ENCODE measurements at places on chromosomes 11 and 22.

- peaks cover 4% of the 10 kb centered on the region for H3K4me1 ChIP-seq
- H3K27ac ChIP-seq = no peak overlapping the region
- no peaks in the 10 kb centered on the region for H3K36me3 ChIP-seq
Observed at GRCh38 chr22:22748297-22748743, 103.9 kb downstream of the GGTLC2 start.

DNA sequence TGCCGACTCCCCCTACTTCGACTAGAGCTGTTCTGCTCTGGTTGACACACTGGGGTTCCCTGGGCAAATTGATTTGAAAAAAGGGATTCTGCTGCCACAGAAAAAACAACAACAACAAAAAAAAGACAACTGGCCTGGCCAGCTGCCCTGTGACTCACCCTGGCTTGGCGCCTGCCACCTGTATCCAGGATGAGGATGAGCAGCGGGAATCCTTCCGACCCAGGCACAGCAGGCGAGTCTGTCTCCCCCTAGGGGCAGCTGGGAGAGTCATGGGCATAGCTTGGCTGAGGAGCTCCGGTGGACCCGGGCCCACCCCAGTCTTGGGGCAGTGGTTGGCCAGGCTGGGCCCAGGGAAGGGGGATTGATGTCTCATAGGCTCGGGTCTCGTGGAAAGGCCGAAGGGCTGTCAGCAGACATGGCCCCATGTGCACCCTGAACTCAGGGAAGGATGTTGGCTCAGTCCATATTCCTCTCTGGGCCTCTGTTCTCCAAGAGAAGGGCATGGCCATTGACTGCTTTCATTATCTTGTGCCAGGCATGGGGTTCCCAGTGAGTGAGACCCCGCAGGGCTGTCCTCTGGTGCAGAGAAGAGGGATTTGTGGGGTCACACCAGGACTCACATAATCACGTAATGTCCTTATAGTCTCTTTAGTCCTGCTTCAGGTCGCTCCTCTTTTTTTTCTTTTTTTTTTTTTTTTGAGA, 10.4 kb upstream of the SUN2 start:
- H3K4me1 ChIP-seq = peaks cover 6% of the 10 kb centered on the region
- no peak overlapping the region for H3K4me3 ChIP-seq
- no peaks in the 10 kb centered on the region for H3K36me3 ChIP-seq
- no peak overlapping the region for H3K27ac ChIP-seq

DNA sequence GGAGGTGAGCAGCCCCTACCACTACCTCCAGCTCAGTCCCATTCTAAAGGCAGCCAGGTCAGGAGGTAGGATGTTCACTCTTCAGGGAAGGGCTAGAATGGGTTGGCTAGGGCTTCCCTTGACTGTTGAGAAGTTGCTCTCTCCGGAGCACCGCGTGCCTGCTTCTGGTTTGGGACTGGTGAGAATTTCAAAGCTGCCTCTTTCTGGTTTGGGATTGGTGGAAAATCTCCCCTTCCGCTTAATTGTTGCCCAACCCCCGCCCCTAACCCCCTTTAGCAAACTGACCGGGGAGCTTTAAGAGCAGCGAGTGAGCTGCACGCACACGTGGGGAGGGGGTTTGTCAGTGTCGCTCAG, 686 bp downstream of the USP2 start:
- peaks cover 6% of the 10 kb centered on the region for H3K27me3 ChIP-seq
- no peaks in the 10 kb centered on the region for H3K36me3 ChIP-seq
- DNase-seq = no peak
- H3K4me3 ChIP-seq = no peak overlapping the region
- H3K27ac ChIP-seq = no peak overlapping the region
- H3K4me1 ChIP-seq = peaks cover 7% of the 10 kb centered on the region

DNA sequence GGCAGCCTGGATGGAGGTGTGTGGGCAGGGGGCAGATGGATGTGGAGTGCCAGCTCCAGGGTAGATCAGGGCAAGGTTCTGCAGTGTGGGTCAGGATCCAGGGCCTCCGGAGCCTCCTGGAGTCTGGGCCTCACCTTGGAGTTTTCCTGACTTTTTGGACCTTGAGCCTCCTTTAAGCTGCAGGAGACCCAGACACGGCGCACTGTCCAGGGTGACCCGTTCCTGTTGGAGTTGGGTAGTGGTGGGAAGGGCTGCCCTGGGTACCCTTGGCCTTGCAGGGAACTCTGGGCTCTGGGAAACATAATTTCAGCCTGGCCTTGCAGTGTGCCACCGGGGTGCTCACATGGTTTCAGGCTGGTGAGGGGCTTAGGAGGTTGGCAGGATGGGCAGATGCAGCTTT, 17.0 kb downstream of the MGAT3 start:
- H3K36me3 ChIP-seq = no peaks in the 10 kb centered on the region
- H3K4me3 ChIP-seq = no peak overlapping the region
- no peak for DNase-seq
- H3K27ac ChIP-seq = no peak overlapping the region

- no peak overlapping the region for H3K27ac ChIP-seq
- H3K36me3 ChIP-seq = no peaks in the 10 kb centered on the region
- DNase-seq = no peak
- no peaks in the 10 kb centered on the region for H3K4me1 ChIP-seq
- no peak overlapping the region for H3K4me3 ChIP-seq
- no peaks in the 10 kb centered on the region for H3K27me3 ChIP-seq
Observed at GRCh38 chr22:27220339-27220738, 563.0 kb downstream of the MIAT start.

DNA sequence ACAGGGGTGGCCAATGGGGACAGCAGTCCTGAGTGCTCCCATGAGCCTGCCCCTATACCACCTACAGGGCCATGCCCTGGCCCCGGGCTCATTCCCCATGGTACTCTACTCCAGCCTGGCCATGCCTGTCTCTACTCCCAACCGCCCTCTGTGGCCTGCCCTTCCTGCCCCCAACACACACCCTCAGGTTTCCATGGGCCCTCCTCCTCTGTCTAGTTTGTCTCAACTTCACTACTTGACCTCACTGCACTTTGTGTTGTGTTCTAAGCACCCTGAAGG, 26.3 kb upstream of the RASL10A start:
- no peak overlapping the region for H3K4me3 ChIP-seq
- DNase-seq = no peak
- H3K4me1 ChIP-seq = no peaks in the 10 kb centered on the region
- no peak overlapping the region for H3K27ac ChIP-seq
- H3K27me3 ChIP-seq = no peaks in the 10 kb centered on the region

DNA sequence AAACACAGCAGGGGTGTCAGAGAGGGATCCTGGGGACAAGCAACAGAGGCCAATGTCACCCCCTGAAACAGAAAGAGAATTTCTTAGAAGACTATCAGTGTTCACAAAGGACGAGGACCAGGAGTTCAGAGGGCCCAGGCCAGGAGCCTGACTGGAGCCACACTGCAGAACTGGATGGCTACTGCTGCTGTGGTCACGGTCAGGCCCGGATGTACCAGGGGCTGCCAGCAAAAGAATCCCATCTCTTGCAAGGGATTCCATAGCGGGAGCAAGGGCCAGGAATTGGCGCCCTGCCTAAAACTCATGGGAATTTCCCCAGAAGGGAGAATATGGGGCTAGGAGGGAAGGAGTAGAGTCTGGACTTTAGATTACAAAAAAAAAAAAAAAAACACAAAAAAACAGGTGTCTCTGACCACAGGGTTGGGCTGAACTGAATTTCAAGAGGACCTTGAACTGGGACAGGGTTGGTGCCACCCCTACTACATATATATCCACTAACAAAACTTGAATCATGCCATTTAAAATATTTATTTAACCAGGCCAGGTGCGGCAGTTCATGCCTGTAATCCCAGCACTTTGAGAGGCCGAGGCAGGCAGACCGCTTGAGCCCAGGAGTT, 15.7 kb upstream of the KCTD14 start:
- H3K4me3 ChIP-seq = no peak overlapping the region
- H3K4me1 ChIP-seq = peaks cover 10% of the 10 kb centered on the region
- H3K27me3 ChIP-seq = peaks cover 5% of the 10 kb centered on the region
- H3K27ac ChIP-seq = no peak overlapping the region
- no peak for DNase-seq

DNA sequence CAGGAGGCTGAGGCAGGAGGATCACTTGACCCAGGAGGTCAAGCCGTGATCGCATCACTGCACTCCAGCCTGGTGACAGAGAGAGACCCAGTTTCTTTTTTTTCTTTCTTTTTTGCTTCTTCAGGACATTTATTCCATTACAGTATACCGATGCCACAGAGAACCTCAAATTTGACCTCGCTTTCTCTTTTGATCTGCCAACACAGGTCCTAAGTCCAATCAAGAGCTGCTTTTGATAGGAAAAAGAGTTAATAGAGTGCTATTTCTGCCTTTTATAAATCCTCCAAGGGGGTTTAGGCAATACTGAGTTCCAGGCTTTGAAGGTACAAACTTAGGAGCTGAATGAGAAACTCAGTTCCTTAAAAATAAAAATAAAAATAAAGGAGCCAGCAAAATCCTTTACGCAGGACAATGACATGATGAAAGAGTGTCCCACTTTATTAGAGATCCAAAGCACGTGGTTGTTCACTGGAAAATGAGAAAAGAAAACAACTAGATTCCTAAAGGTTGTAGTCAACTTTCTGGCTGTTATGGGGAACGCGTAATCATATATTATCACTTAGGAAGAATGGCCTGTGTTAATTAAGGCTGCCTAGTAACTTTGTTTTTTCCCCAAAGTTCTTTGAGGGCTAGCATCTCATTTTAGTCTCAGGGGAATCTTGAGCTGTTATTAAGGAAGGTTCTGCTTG, 27.2 kb downstream of the FADD start:
- no peak overlapping the region for H3K4me3 ChIP-seq
- H3K27me3 ChIP-seq = no peaks in the 10 kb centered on the region
- no peak overlapping the region for H3K27ac ChIP-seq
- DNase-seq = no peak

DNA sequence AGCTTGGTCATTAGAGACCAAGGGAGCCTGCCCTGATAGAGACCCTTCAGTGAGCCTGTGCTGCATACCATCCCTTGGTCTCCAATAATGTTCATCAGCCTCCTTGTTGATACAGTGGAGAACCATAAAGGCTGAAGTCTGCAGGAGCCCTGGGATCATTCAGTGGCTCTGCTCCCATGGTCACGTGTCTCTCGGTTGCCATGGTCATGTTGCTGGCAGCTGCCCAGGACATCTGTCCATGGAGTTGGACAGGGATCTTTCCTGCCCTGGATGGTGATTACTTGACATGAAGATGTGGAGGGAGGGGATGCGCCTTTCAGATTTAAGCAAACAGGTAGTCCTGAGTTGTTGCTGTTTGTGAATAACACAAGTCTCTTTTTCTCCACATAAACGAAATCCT, 38.2 kb downstream of the CYB5R2 start:
- H3K36me3 ChIP-seq = peaks cover 7% of the 10 kb centered on the region
- no peaks in the 10 kb centered on the region for H3K4me1 ChIP-seq

DNA sequence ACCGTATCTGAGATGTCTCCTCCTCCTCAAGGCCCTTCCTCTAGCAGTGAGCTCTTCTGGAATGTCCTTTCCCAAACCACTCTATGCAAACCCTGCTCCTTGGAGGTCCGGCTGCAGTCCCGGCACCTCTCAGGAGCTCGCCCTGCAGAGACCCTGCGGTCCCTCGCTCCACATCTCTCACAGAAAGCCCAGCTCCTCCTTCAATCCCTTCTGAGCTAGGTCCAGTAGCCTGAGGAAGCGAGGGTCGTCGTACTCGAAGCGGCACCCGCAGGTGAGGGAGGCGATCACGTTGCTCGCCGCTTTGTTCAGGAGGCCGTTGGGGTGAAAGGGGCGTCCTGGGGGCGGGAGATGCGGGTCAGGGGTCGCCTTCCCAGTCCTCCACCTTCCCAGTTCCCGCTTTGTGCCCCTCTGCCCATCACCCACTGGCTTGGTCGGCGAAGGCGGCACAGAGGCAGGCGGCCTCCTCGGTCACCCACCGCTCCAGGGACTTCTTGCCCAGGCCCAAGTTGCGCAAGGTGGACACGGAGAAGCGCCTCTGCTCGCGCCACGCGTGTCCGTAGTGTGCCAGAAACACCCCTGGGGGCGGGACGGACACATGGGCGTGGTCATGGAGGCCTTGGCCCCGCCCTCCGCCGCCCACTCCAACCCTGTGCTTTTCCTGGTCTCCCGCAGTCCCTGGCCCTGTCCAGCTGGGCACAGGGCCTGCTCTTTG, 21.5 kb upstream of the CYP2D6 start:
- no peak overlapping the region for H3K27ac ChIP-seq
- H3K4me1 ChIP-seq = no peaks in the 10 kb centered on the region
- DNase-seq = no peak
- no peak overlapping the region for H3K4me3 ChIP-seq
- no peaks in the 10 kb centered on the region for H3K27me3 ChIP-seq
- H3K36me3 ChIP-seq = peaks cover 10% of the 10 kb centered on the region

DNA sequence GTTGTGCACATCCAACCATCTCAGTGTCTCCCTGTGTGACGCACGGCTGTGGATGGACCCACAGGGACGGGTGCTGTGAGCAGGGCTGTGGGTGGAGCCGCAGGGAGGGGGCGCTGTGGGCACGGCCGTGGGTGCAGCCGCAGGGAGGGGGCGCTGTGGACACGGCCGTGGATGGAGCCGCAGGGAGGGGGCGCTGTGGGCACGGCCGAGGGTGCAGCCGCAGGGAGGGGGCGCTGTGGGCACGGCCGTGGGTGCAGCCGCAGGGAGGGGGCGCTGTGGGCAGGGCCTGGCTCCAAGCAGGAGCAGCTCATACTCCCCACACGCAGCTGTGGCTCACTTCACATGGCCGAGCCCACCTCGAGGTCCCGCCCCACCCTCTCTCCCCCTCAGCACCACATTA, 6.0 kb upstream of the MAPK11 start:
- H3K27ac ChIP-seq = no peak overlapping the region
- DNase-seq = peak; percentile 48
- no peaks in the 10 kb centered on the region for H3K36me3 ChIP-seq
- peaks cover 8% of the 10 kb centered on the region for H3K27me3 ChIP-seq
- no peak overlapping the region for H3K4me3 ChIP-seq
- H3K4me1 ChIP-seq = peaks cover 6% of the 10 kb centered on the region

- H3K27me3 ChIP-seq = no peaks in the 10 kb centered on the region
- H3K4me3 ChIP-seq = no peak overlapping the region
- H3K4me1 ChIP-seq = no peaks in the 10 kb centered on the region
Observed at GRCh38 chr22:41140365-41140957, 48.1 kb downstream of the EP300 start.

- no peak overlapping the region for H3K4me3 ChIP-seq
- no peaks in the 10 kb centered on the region for H3K36me3 ChIP-seq
- no peaks in the 10 kb centered on the region for H3K4me1 ChIP-seq
- no peak overlapping the region for H3K27ac ChIP-seq
- no peaks in the 10 kb centered on the region for H3K27me3 ChIP-seq
- no peak for DNase-seq
Observed at GRCh38 chr11:69490516-69490915, 9.1 kb downstream of the LINC01488 start.

GRCh38 chr22:42281284-42281683, 10.8 kb upstream of the TCF20 start:
- H3K27me3 ChIP-seq = peaks cover 13% of the 10 kb centered on the region
- H3K4me3 ChIP-seq = no peak overlapping the region
- DNase-seq = no peak
